Calu3 (cell line): ENCODE measurements at places on chromosomes 3 and 15.

DNA sequence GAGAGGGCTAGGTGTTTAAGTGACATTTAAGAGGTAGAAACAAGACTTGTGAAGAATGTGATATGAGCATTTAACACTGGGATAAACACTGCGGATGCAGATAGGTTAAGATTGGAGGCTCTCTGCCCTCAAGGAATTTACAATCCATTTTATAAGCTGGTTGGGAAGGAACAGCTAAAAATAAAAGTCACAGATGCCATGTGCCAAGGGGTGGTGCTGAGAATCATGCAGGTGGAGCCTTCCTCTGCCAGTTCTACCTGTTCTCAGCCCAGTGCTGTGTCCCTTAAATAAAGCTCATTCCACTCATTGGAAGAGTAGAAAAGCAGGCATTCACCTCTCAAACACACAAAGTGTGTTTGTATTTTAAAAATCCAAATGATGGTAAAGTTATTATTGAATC is 261.9 kb downstream of the THRB start:
- H3K4me3 ChIP-seq: no peak overlapping the region
- no peak for DNase-seq
- H3K27ac ChIP-seq: no peak overlapping the region
- H3K36me3 ChIP-seq: peaks cover 9% of the 10 kb centered on the region
- H3K4me1 ChIP-seq: peaks cover 25% of the 10 kb centered on the region

DNA sequence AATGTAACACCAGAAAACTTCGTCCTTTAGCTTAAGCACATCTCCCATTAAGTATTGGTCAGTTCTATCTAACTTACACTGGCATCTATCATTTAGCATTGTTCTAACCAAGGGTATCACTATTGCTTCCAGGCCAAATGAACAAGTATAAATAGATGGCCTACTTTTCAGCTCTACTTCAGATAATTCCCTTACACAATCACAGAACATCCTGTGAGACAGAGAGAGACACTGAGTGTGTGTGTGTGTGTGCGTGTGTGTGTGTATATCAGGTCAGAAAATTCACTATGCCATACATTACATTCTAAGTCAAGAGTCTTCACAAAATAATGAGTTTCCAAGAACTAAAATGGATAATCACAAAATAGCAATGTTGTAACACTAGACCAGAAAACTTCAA is 39.1 kb downstream of the SCAPER start:
- no peaks in the 10 kb centered on the region for H3K36me3 ChIP-seq
- no peaks in the 10 kb centered on the region for H3K27me3 ChIP-seq
- H3K4me3 ChIP-seq: no peak overlapping the region
- H3K27ac ChIP-seq: no peak overlapping the region
- peaks cover 3% of the 10 kb centered on the region for H3K4me1 ChIP-seq

GRCh38 chr3:22933051-22933840 is 269.9 kb upstream of the UBE2E2 start:
- no peaks in the 10 kb centered on the region for H3K36me3 ChIP-seq
- no peaks in the 10 kb centered on the region for H3K27me3 ChIP-seq
- H3K27ac ChIP-seq: no peak overlapping the region
- no peak overlapping the region for H3K4me3 ChIP-seq

GRCh38 chr3:133525435-133525834 is 48.1 kb upstream of the CDV3 start:
- no peak overlapping the region for H3K27ac ChIP-seq
- H3K4me1 ChIP-seq: peaks cover 28% of the 10 kb centered on the region
- DNase-seq: no peak
- H3K4me3 ChIP-seq: no peak overlapping the region
- no peaks in the 10 kb centered on the region for H3K27me3 ChIP-seq

GRCh38 chr15:37098468-37099318 is 1.7 kb downstream of the MEIS2 start:
- peak; percentile 13 for DNase-seq
- peak overlapping the region; percentile 97 for H3K27ac ChIP-seq

DNA sequence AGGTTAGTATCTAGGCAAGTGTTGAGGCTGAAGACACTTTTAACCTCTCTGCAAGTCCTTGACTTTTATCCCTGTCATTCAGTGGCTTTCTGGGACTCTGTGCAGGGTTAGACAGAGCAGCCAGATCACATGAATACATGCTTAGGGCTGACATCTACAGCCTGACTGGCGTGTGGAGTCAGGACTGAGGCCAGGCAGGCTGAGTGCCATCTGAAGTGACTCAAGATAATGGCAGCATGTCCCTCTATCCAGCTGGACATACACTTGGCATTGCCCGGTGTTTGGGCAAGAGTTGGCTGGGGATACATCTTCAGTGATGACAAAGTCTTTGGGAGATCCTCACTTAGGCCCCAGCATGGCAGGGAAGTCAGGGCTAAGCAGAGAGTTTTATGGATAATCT is 22.4 kb downstream of the DUOX2 start:
- H3K27me3 ChIP-seq: peaks cover 72% of the 10 kb centered on the region
- DNase-seq: no peak
- no peaks in the 10 kb centered on the region for H3K36me3 ChIP-seq
- H3K4me3 ChIP-seq: no peak overlapping the region
- no peaks in the 10 kb centered on the region for H3K4me1 ChIP-seq
- H3K27ac ChIP-seq: no peak overlapping the region

DNA sequence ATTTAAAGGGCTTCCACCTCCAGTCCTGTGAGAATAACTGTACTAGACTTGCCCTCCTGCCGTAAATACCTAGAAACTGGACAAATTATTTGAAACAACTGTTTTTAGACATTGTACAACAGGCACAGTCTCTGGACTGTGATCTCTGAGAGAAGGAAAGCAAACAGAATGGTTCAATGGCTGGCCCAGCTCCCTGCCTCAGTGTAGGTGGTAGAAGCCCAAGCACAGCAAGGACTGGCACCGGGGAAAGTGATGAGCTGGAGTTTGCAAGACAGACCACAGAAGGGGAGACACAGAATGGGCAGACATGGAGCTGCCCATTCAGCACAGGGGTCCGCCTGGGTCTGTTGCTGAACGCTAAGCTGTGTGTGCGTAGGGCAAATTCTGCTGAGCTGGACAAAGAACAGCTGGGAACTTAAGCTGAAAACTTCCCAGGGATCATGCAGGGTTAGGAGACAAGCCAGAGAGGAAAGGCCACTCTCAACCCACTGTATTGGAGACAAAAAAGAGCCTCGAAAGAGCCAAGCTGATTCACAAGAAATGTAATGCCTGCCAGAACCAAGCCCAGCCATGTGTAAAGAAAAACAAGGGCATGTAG is 52.6 kb upstream of the SEC61A1 start:
- no peaks in the 10 kb centered on the region for H3K4me1 ChIP-seq
- no peak for DNase-seq
- no peaks in the 10 kb centered on the region for H3K36me3 ChIP-seq
- no peak overlapping the region for H3K27ac ChIP-seq

DNA sequence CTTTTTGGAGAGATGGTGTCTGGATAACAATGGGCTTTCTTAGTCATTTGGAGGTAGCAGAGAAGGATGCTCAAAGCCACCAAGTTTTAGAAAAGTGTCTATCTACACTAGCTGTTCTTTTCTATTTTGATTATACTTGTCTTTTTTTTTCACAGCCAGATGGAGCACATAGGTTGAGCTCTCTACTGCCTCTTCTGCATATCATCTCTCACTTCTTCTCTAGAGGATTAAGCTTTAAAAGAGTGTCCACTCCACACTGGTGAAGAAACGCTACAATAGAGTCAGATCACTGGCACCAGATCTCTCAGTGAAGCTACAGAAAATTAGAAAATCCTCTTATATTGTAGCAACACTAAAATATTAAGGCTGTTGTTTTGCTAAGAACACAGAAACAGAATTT is 145.3 kb upstream of the MBNL1 start:
- DNase-seq: no peak
- no peak overlapping the region for H3K27ac ChIP-seq
- no peaks in the 10 kb centered on the region for H3K36me3 ChIP-seq
- no peak overlapping the region for H3K4me3 ChIP-seq
- H3K4me1 ChIP-seq: peaks cover 12% of the 10 kb centered on the region
- H3K27me3 ChIP-seq: no peaks in the 10 kb centered on the region

- H3K4me1 ChIP-seq: no peaks in the 10 kb centered on the region
- peaks cover 11% of the 10 kb centered on the region for H3K36me3 ChIP-seq
- peaks cover 20% of the 10 kb centered on the region for H3K27me3 ChIP-seq
Observed at GRCh38 chr15:55587321-55588069, 650 bp downstream of the PYGO1 start.

- no peak overlapping the region for H3K27ac ChIP-seq
- no peaks in the 10 kb centered on the region for H3K36me3 ChIP-seq
- no peaks in the 10 kb centered on the region for H3K4me1 ChIP-seq
- no peak for DNase-seq
- H3K4me3 ChIP-seq: no peak overlapping the region
Observed at GRCh38 chr15:35141743-35142471, 56.8 kb upstream of the NANOGP8 start.

GRCh38 chr15:50108461-50108860 is 10.6 kb downstream of the ATP8B4 start:
- no peaks in the 10 kb centered on the region for H3K36me3 ChIP-seq
- DNase-seq: no peak
- H3K27ac ChIP-seq: no peak overlapping the region
- peaks cover 47% of the 10 kb centered on the region for H3K27me3 ChIP-seq

DNA sequence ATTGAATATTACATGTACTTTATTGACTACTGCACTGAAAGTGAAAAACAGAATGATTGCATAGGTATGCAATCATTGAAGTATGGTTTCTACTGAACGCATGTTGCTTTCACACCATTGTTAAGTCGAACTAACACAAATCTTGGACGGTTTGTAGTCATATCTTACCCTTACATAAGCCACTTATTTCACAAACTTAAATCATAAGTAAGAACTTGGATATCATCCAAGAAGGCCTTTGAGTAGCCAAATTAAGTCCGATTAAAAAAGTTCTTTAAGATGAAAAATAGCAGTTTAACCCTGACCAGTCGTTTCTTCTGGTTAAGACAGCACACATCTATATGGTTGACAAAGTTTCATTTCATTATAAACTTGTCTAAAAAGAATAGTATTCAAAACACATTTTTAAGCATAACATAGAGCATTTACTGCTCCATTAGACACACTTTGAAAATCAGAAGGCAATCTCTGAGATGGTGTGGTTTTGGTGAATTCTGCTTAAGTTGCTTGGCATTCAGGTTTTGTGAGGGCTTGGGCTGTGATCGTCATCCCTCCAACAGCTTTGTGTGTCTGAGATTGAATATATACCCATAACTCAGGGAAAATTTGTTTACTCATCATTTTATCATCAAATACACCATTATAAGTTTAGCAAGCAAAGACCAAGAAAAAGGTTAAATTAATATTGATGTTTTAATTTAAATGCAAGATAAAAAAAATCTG is 92.2 kb downstream of the NFKBIZ start:
- H3K4me3 ChIP-seq: no peak overlapping the region

GRCh38 chr3:39292961-39293360 is 13.1 kb upstream of the CX3CR1 start:
- H3K4me3 ChIP-seq: no peak overlapping the region
- no peak overlapping the region for H3K27ac ChIP-seq
- H3K36me3 ChIP-seq: no peaks in the 10 kb centered on the region
- H3K4me1 ChIP-seq: peaks cover 16% of the 10 kb centered on the region
- no peak for DNase-seq

DNA sequence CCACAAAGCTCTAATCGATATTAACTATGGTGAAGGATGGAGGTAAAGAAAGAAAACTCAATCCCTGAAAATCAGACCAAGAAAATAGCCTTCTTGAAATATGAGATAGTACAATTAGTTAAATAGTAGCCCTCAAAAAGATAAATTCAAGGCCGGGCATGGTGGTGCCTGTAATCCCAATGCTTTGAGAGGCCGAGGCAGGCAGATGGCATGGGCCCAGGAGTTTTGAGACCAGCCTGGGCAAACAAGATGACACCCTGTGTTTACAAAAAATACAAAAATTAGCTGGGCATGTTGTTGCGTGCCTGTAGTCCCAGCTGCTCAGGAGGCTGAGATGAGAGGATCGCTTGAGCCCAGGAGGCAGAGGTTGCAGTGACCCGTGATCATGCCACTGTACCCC is 31.6 kb upstream of the CEP152 start:
- H3K36me3 ChIP-seq: no peaks in the 10 kb centered on the region
- H3K27me3 ChIP-seq: no peaks in the 10 kb centered on the region
- no peaks in the 10 kb centered on the region for H3K4me1 ChIP-seq
- H3K4me3 ChIP-seq: no peak overlapping the region
- no peak for DNase-seq

DNA sequence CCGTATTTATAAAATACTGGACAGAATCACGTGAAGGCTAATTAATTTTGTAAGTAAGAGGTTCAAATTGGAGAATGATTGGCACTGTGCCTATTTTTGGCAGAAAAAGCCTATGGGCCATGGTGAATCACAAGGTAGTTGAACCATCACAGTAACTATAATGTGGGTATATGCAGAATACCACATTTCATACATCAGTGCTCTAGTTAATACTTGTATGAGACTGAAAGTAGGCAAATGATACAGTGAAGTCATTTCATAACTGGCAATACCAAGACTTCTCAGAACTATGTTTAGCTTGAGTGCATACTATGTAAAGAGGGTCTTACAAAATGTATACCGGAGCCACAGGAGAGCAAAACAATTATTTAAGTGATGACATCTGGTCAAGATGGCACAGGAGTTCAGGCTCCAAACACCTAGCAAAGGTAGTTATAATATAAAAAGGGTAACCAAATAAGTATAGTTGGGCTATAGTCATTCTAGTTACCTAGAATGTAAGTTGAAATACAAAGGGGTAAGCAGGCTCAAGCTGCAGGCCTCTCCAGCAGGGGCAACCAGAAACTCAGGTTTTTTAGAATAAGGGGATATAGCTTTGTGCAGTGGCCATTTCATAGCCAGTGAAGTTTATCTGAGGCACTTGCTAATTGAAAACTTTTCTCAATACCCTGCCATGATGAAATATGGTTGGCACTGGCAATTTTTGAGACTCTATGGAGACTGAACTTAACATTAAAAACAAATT is 19.1 kb downstream of the GPR160 start:
- no peak overlapping the region for H3K27ac ChIP-seq
- H3K27me3 ChIP-seq: no peaks in the 10 kb centered on the region
- peaks cover 25% of the 10 kb centered on the region for H3K4me1 ChIP-seq
- DNase-seq: no peak
- peaks cover under 1% of the 10 kb centered on the region for H3K36me3 ChIP-seq
- no peak overlapping the region for H3K4me3 ChIP-seq

DNA sequence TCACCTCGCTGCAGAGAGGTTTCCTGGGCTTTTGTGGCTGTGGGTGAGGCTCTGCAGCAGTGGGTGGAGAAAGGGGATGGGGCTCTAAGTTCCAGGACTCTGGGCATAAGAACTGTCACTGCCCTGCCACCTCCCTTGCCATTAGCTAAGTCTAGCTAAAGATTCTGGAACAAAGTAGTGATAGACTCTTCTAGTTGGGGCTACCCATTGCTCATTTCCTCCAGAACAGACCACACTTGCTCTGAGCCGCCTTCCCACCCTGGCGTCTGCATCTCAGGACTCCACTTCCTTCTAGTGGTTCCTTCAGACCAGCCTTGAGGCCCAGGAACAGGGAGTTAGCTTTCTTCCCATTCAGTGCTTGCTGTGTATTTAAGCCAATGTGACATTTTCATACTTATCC is 7.5 kb downstream of the ARHGAP31 start:
- peaks cover 9% of the 10 kb centered on the region for H3K4me1 ChIP-seq
- no peak overlapping the region for H3K27ac ChIP-seq
- no peak overlapping the region for H3K4me3 ChIP-seq
- H3K27me3 ChIP-seq: peaks cover 13% of the 10 kb centered on the region
